ENCODE measurements at places on chromosomes 5 and 9.

GRCh38 chr5:126446498-126447224 is 23.5 kb downstream of the GRAMD2B start:
- DNase-seq = no peak

DNA sequence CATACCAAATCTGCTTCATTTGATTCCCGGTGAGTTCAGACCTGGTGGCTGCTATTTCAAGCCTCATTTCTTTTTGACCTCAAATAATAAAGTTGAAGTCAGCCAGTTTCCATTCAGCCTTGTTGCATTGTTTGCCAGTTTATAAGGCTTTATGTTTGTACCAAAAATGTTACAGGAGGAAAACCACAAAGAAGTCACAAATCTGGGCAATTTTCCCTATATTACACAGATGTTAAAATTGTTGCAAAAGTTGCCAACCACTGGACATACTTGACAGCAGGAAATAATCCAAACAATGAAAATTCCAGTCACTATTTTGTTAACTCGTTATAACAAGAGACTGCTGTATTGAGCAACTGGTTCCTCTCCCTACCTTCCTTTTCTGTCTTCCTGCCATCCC is 1325.0 kb upstream of the DMAC1 start:
- no peak for DNase-seq

DNA sequence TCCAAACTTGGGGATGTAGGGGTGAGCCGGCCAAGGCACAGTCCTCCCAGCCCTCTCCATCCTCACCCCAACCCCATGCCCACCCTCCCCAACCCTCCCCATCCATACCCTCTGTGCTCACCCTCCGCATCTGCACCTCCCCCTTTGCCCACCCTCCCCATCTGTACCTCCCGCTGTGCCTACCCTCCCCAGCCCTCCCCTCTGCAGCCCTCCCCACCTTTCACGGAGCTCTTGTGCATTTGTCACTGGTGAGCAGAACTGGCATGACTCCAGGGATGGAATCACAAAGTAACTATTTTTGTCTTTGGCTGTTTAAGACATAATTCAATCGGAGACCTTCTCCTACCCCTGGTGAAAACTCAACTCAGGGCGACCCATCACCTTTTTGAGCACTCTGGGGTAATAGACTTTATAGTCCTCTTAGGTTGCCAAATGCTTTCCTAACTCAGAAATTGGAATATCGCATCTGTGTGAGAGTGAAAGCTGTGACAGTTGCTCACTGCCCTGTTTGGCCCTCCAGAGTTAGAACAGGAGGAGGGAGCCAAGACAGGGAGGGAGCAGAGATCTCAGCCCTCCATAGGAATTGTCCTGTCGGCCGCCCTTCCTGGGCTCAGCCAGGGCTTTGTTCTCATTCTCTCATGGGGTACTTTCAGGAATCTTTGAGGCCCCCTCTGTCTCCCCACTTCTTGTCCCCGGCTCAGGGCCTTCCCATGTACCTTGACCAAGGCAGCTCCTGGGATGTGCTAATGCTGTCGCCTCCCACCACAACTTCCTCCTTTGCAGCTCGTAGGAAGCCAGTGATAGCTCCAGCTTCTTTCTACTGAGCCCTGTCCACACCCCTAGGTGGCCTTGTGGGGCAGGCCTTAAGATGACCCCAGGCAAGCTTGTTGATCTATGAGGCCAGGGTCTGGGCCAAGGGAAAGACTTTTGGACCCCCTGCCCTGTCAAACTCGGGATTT is 36.2 kb downstream of the OTULIN start:
- DNase-seq = no peak

GRCh38 chr5:36202521-36202961 is 39.2 kb downstream of the NADK2 start:
- DNase-seq = no peak

GRCh38 chr5:19406576-19407365 is 581.2 kb downstream of the CDH18 start:
- DNase-seq = no peak

DNA sequence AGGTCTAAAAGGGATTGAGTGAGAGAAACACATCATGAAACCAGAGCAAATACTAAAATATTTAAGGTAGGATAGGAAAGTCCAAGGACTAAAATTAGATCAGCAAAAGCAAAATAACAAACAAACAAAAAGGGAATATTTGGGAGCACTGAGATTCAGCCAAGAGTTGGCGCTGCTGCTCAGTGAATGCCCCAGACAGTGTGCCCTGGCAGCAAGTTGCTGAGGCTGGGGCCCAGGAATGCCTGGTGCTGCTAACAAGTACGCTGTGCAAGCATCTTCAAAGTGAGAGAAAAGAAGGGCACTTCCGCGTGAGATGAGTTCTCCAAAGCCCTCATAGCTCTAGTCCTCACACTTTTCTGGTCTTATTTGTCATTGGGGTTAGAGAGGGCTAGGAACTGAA is 603.3 kb downstream of the EFNA5 start:
- no peak for DNase-seq
